A172 (cell line): ENCODE measurements at places on chromosomes 16 and 17. TPM values are rescaled to one million over a fixed set of nuclear protein-coding genes. Genes with fewer than 3 reads are reported as not detected.

GRCh38 chr17:32349503-32349853 is 479 bp upstream of the ZNF207 start:
- DNase-seq = peak; percentile 37

LLGL2 gene
- total RNA-seq = 1.6 and 4.0 TPM in 2 replicates

DNA sequence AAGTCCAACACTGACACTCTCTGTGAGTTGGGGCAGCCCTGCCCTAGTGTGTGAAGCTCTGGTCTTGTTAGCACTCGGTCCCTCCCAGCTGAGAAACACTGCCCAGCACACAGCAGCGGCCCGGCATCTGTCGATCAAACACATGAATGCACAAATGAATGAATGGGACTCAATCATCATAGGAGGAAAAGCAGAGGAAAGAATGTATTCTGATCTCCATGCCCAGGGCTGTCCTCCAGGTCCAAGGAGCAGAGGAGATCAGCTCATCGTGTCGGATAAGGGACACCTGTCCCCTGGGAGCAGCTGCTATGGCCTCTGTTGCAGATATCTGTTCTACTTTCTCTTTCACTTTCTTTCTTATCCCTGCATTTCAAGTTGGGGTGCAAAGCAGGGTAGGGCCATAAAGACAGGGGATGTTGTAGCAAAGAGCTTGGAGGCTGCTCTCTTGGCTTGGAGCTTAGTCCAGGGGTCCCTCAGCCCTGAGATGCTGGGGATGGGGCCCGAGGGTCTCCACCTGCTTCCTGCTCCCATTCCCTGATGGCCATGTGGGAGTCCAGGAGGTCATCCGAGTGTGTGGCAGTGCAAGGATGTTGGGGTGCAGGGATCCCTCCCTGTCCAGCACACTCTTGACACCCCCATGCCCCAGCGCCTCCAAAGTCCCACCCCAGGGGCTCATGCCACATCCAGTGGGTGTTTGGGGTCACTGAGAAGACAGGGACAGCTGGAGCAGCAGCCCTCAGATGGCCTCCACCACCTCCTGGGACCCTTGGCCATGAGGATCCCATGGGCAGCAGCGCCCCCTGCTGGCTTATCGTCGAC is 88.2 kb downstream of the IRF8 start:
- no peak for DNase-seq

DNA sequence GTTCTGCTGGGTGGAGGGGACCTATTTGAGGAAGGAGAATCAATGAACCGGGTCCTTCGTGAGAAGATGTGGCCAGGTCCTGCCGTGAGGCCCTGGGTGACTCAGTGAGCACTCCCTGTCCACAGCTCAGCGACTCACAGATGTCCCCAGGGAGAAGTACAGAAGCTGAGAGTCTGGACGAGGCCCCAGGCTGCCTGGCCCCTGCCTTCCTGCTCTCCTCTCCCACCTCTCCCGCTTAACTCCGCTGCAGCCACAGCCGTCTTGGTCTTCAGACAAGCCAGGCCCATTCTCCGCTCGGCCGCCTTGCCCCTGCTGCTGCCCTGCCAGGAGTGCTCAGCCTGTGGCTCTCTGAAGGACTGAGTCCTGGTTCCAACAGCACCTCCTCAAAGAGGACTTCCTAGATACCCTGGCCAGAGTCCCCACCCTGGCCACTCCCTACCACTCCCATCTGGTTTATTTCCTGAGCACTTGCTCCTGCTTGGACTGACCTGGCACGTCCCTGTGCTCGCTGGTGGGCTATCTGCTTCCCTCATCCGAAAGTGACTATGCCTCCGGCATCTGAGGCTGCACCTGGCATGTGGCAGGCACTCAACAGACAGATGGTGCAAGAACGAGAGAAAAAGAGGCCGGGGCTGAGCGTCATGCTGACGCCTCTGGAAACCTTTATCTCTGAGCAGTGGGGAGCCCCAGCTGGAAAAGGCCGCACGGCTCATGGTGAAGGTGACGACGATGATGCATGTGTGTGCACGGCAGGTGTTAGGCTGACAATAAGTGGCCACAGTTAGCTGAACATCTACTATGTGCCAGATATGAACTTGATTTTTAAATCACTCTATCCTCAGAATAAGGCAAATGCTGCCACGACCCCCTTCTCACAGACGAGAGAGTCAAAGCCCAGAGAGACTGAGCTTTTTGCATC is 9.2 kb upstream of the TNFRSF13B start:
- DNase-seq = peak; percentile 26

SDR42E2 gene
- not detected in 2 replicates for total RNA-seq

CARD14 gene
- total RNA-seq = 0.52 and 6.4 TPM in 2 replicates

NDEL1 gene
- 38.4 and 48.0 TPM in 2 replicates for total RNA-seq

GRCh38 chr17:75764417-75764710 is 628 bp downstream of the GALK1 start:
- no peak for DNase-seq

DNA sequence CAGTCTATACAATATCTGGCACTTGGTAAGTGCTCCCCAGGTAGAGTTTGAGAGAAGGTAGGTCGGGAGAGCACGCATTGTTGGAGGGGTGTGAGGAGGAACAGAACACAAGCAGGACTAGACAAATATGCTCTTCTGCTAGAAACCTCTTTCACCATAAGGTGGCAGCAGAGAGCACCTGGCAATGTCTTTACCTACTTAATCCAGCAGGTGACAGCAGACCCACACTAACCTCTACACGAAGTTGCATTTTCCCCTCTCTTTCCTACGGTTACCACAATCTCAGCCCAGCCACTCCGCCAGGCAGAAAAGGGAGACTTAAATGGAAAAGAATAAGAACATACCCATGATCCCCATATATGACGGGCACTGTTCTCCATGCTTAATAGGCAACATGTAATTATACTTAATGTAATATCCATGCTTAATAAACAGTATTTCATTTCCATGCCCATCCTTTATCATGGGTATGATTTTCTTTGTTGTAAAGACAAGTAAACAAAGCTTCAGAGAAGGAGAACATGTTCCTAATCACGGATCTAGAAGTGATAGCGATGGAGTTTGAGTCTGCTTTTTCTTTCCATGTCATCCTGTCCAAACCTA is 55.1 kb upstream of the CCL2 start:
- DNase-seq = peak; percentile 85

GRCh38 chr16:27384425-27384824 is 17.5 kb upstream of the IL21R start:
- no peak for DNase-seq

SHPK gene
- 27.6 and 33.2 TPM in 2 replicates for total RNA-seq

GRCh38 chr17:28221751-28222414 is 97.1 kb upstream of the TMEM97 start:
- DNase-seq = no peak

DNA sequence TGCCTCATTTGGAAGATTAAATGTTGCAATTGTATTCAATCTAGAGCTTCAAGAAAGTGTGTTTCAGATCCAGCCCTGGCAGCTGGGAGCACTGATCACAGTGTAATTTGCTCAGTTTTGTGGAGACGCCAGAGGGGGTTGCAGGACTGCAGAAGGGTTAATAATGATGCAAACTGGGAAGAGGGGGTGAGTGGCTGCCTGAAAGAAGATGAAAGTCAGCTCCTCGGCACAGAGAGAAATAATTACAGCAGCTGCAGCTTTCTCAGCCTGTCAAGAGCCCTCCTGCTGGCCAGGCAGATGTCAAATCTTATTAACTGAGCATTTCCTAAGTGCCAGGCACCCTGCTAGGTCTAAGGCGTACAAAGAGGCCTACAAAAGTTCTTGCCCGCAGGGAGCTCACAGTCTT is 97.7 kb downstream of the ZNF18 start:
- no peak for DNase-seq

GRCh38 chr17:68326681-68327080 is 35.4 kb downstream of the ARSG start:
- no peak for DNase-seq

GRCh38 chr16:83806731-83807130 is 1.0 kb upstream of the HSBP1 start:
- no peak for DNase-seq

ABCC12 gene
- total RNA-seq = not detected in 2 replicates

DNA sequence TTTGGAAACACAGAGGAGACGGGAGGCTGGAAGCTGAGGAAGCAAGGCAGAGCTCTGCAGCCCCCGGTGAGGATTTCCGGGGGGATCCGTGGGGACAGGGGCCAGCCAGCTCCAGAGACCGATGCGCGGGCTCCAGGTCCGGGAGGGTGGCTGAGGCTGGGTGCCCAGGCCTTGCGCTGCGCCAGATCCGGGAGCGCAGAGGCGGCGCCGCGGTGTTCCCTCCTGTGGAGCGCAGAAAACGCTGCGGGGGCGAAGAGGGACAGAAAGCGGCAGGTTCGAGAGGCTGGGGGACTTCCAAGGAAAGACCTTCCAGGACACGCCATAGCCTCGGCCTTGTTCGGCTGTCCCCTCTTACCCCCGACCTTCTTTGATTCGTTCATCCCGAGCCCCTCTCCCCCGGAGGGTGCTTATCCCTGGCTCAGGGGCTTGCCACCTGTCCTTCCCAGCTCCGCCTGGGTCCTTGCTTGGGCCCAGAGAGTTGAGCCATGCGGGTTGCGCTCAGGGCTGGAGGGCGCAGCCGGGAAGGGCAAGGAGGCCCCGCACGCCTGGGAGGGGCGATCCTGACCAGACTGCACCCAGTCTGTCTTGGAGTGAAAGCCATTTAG is 697 bp upstream of the SHISA9 start:
- DNase-seq = no peak

DNA sequence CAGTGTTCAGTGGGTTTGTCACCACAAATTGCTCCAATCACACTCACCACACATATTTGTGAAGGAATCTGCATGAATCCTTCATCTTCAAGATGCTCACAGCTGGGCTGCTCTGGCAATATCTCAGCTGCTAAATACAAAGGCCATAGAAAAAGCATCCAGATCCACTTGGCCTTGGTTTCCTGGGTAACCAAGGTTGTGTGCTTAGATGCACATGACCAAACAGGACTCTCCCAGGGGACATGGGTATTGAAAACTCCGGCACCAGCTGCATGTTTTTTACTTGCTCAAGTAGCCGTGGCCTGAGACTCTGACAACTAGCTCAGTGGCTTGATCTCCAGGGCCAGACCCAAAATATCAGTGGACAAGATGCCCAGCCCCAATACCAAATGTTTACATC is 131.3 kb downstream of the CBLN1 start:
- DNase-seq = no peak

DNA sequence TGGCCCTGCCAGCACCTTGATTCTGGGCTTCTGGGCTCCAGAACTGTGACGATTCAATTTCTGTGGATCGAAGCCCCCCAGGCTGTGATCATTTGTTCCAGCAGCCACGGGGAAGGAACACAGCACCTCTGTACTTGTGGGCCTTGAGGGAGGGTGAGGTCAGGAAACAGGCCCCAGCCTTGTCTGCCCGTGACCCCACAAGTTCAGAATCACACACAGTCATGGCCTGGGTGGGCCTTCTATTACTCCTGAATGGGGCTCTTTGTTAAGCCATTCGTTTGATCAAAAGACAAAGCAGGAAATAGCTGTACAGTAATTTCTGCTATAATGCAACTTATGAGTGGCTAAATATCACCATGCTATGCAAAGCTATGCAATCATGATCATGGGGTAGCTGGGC is 10.1 kb downstream of the ST6GALNAC2 start:
- DNase-seq = no peak

- DNase-seq = peak; percentile 39
Observed at GRCh38 chr16:86899757-86900156, 321.4 kb downstream of the FOXL1 start.

- DNase-seq = peak; percentile 85
Observed at GRCh38 chr17:35315283-35315682, 58.1 kb downstream of the SLFN11 start.

DNA sequence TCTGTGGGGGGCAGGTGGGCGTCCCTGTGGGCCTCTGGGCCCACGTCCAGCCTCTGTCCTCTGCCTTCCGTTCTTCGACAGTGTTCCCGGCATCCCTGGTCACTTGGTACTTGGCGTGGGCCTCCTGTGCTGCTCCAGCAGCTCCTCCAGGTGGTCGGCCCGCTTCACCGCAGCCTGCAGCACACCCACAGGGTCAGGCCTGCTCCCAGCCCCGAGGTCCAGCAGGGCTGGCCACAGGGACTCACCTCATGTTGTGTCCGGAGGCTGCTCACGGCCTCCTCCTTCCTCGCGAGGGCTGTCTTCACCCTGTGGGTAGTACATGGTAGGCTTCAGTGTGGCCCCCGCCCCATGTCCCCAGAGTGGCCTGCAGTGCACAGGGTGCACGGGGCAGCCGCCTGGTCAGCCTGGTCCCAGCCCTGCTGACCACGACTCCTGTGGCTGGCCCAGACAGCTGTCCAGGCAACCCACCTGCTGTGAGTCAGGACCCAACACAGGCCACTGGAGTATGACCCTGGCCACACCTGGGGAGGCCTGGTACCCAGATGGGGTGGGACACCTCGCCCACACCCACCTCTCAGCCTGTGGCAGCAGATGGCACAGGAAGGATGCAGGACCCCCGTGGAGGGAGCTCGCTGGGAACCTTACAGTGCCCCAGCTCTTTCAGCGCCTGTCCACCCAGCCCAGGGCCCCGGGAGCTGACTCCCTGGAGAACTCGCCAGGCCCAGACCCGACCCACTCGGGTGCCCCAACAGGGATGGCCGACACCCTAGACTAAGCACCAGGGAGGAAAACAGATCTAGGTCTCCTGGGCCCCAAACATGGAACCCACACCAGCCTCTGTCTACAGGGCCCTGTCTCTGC is 23.9 kb upstream of the AATK start:
- DNase-seq = no peak

DNA sequence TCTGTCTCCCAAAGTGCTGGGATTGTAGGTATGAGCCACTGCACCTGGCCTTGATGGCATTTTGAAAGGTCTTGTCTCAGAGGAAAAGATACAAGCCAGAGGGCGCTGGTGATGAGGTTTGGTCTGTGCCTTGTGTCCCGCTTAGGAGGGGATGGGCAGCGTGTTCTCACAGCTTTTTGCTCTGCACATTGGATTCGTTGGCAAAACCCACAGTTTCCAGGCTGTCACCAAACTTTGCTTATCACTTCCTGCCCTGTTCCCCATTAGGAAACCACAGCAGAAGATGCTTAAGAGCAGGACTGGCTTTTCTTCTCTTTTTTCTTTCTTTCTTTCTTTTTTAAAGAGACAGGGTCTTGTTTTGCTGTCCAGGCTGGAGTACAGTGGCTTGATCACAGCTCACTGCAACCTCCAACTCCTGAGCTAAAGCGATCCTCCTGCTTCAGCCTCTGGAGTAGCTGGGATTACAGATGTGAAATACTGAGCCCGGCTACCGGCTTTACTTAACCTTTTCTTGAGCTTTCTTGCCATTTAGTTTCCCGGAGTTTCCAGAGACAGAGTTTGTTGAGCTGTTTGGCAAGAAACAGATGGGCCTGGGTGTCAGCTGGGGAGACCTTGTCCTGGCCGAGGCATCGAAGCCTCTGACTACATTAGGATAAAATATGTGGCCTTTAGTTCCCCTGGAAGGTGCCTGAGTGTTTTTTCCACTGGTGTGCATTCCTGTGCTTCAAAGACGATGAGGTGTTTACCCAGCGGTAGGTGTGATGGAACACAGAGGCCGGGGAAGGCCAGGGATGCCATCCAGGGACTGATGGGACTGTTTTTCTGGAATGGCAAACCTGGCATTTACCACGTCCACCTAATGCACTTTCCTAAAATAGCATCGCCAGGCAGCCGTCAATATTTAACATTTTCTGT is 112.9 kb downstream of the ABCC1 start:
- no peak for DNase-seq

SLC13A2 gene
- not detected in 2 replicates for total RNA-seq

CLEC10A gene
- not detected in 2 replicates for total RNA-seq
